ENCODE measurements at places on chromosomes 3 and 15.

- no peak for DNase-seq
Observed at GRCh38 chr3:71628522-71628921, 45.0 kb upstream of the FOXP1 start.

DNA sequence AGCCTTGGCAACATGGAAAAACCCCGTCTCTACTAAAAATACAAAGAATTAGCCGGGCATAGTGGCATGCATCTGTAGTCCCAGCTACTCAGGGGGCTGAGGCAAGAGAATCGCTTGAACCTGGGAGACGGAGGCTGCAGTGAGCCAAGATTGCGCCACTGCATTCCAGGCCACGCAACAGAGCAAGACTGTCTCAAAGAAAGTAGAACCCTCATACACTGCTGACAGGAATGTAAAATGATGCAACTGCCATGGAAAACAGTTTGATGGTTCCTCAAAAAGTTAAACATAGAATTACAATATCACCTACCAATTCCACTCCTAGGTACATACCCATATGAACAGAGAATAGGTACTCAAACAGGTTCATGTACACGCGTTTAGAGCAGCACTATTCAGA is 158.9 kb downstream of the TBC1D5 start:
- no peak for DNase-seq

- no peak for DNase-seq
Observed at GRCh38 chr3:74214286-74214685, 400.2 kb downstream of the CNTN3 start.

GRCh38 chr3:177220136-177220974 is 23.1 kb upstream of the TBL1XR1 start:
- no peak for DNase-seq

DNA sequence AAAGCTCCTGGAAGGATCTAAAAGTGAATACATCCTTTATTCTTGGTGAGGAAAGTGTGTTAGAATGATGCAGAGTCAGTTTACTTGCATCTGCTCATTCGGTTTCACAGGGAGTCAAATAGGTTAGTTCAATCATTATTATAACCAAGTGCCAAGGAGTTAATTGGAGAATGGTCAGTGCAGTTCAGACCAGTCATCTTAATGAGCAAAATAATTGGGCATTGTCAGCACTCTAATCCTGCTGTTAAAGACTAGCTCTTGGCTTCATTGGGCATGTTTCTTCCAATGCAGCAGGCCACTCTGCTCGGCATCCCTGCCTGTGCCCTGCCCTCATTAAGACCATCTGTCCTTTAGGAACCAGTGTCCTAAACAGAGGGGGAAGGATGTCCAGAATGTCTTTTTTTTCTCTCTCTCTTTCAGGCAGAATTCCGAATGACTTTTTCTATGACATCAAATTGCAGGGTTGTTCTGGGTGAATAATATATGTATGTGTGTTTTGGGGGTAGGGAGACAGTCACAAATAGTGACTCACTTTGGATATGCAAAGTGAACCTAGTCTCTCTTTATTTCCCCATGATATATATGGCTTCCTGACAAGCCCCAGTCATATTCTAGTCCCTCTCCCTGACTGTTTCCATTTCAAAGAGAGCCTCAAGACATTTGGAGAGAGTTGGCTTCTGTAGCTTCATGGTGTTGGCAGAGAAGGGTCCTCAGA is 205.4 kb upstream of the TRIM42 start:
- no peak for DNase-seq

GRCh38 chr3:141795276-141795675 is 32.1 kb downstream of the GRK7 start:
- no peak for DNase-seq

DNA sequence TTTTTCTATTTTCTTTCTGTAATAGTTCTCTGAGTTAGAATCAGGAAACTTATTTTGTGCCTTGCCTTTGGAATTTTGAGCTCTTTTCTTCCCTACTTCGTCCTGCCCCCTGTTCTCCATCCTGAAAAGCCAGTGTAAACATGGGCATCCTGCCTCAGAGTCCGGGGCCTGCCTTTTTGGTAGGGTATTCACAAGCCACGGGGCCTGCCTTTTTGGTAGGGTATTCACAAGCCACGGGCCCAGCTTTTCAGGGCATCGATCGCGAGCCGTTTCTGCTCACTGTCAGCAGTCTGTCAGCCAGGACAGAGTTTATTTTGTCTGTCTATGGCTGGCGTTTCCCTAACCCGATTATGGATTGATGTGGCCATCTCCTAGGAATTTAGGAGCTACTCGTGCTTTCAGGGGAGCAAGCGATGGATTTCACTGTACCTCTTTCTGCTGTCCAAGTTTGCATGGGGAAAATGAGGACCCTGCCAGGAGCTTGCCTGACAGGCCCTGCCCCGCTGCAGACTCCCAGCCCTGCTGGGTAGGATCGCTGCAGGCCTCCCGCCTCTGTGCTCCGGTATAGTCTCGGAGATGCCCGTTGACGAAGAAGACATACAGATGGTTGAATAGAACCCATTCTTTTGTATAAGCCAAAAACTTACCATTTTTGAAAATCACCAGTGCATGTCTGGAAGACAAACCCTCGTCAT is 12.8 kb downstream of the SYNM start:
- no peak for DNase-seq

DNA sequence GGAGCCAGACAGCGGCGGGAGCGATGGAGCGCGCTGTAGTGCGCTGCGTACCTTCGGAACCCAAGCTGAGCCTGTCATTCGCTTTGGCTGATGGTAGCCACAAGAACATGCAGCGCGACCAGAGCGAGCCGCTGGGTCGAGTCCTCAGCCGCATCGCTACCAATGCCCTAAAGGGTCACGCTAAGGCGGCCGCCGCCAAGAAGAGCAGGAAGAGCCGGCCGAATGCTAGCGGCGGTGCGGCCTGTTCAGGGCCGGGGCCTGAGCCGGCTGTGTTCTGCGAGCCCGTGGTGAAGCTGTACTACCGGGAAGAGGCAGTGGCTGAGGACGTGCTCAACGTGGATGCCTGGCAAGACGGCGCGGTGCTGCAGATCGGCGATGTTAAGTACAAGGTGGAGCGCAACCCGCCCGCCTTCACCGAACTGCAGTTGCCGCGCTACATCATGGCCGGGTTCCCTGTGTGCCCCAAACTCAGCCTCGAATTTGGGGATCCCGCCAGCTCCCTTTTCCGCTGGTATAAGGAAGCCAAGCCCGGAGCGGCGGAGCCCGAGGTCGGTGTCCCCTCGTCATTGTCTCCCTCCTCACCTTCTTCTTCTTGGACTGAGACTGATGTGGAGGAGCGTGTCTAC is 498 bp downstream of the PDE12 start:
- no peak for DNase-seq

DNA sequence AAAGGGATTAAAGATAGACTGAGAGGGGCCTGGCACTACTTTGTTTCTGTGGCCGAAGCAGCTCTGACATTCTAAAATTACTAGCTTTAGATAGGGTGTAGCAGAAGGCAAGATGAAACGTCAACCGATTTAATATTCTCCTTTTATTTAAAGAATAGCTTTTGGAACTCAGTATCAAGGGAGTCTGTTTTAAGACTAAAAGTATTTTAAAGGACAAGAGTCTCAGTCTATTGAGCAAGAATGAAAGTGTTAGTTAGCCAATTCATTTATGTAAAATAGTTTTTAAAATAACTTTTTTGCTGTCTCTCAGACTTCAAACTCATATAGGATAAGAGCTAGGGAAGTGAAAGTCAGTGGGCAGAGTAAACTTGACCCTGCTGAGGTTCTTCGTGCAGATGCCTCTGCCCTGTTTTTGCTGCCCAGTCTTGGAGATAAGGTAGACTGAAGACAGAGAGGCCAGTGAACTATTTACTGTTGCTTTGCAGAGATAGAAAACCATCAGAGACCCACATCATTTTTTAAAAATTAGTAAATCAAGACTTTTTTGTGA is 1090.9 kb downstream of the ROBO2 start:
- DNase-seq, result no peak

DNA sequence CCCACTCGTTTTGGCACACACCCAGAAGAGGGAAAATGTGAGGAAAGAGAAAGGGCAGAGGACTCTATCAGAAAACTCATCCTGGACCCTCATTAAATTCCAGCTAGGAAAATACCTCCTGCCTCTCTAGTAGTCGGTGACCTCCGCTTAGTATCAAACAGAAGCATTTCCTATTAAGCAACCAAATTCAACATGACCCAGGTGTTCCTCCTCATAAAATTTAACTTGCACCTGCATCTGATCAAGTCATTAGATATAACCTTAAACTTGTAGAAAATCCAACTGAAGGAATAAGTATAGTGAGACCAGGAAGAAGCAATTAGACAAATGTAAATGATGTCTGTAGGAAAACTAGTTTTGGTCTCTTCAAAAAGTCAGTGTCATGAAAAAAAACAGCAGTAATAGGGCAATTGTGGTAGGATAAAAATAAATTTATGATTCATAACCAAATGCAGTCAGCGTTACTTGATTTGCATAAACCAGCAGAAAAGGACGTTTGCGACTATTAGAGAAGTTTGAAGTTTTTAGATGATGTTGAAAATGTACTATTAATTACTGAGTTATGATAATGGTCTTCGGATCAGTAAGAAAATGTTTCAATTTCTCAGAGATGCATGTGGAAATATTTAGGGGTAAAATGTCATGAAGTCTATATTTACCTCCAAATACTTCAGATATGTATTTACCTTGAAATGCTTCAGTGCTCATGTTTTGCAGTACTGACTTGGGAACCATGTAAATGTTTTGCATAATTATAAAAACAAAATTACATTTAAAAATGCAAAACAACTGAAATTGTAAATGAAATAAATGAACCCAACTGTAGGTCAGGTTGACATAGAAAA is 44.6 kb downstream of the LDHAL6B start:
- no peak for DNase-seq

DNA sequence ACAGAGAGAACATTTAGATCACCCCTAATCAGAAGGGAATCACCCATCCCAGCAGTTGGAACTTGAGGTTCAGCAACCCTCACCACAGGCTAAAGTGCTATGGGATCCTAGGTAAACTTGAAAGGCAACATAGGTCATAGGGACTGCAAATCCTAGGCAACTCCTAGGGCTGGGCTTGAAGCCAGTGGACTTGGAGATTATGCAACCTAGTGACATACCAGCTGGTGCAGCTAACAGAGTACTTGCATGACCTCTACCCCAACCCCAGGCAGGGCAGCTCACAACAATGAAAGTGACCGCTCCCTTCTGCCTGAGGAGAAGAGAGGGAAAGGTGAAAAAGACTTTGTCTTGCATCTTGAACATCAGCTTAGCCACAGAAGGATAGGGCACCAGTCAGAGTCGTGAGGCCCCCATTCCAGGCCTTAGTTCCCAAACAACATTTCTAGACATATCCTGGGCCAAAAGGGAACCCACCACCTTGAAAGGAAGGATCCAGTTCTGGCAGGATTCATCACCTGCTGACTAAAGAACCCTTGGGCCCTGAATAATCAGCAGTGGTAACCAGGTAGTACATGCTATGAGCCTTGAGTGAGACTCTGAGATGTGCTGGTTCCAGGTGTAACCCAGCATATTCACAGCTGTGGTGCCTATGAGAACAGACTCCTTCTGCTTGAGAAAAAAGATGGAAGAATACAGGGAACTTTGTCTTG is 37.6 kb upstream of the FBN1 start:
- no peak for DNase-seq

DNA sequence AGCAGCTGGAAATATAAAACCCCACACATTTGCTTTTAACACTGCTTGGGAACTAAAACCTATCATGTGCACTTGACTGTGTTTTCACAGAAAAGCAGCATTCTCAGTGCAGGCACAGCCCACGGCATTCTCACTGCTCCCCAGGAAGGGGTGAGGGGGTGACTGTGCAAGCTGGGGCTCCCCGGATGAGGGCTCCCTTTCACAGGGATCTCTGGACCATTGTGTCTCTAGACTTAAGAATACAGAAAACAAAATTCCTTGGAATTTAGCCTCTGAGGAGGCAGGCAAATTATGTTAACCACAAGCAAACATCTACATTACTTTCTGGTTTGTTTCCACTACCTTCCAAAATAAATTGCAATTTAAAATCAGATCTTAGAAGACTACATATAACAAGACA is 100.3 kb downstream of the FSIP1 start:
- no peak for DNase-seq

DNA sequence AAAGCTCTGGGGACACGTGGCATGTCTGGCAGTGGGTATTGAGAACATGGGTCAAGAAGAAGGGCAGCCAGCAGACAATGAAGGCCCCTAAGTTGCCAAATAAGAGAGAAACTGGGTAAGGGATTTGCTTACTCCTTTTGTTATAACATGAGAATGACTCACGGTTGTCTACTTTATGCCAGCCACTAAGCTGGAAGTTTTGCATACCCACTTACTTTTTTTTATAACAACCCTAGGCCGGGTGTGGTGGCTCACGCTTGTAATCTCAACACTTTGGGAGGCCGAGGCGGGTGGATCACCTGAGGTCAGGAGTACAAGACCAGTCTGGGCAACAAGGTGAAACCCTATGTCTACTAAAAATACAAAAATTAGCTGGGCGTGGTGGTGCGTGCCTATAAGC is 50.0 kb downstream of the DRD3 start:
- DNase-seq, result no peak

DNA sequence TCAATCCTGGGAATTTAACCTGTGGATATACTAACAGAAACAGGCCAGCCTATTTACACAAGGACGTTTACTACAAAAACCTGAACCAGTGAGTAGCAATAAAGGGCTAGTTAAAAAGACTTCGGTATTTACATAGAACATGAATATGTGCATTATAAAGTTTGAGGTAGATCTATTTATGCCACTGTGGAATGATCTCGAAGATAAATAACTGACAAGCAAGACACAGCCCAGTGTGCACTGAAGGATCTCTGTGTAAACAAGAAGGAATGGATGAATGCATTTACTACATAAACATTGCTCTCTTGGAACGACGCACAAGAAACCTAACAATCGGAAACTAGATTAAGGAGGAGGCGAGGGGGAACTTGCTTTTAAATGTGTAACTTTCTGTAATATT is 132.0 kb upstream of the NSMCE3 start:
- DNase-seq, result no peak

DNA sequence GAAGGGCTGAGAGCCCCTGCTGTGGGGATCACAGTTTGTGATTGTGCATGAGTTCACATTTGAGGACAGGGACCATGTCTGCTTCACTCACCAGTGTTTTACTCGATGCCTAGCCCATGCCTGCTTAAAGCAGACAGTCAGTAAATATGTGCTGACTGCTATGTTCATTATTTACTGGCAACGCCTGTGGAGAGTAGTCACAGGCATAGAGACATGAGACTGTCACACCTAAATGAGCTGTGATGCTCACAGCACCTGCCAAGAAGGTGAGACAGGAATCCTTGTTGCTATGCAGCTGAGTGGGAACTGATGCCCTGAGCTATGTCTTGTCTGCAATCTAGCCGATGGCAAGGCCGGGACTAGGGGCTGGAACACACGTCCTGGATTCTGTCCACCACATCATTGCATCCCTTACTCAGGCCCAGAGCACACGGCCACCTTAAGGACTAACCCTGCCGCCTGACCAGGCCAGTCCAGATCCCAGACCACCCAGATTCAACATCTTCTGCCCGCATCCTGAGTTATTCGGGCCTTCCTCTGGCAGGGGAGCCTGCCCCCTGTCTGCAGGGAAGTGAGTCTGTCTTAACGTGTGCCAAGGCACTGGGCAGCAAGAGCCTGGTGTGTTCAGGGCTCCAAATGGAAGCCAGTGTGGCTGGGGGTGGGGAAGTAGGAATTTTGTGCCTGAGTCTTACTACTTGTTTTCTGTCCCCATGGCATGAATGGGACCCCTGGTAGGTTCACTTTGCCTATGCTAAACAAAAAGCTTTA is 44.8 kb downstream of the FGD5 start:
- DNase-seq, result no peak

- DNase-seq, result no peak
Observed at GRCh38 chr3:14290631-14291385, 111.6 kb upstream of the SLC6A6 start.

- DNase-seq, result no peak
Observed at GRCh38 chr15:85479071-85479647, 98.8 kb downstream of the AKAP13 start.

Data from stimulated activated CD4-positive, alpha-beta T cell treated with anti-CD3 and anti-CD28 coated beads, Interleukin-1b, Interleukin-23, amount 100 ng/mL, for 1 hour (primary cell).